ENCODE measurements at places on chromosomes 5 and 9.
A peak's percentile ranks its signal among the peaks of the same experiment; 100 is the strongest.

GRCh38 chr9:109815366-109815947 lies 35.5 kb downstream of the PALM2AKAP2 start:
- DNase-seq: peak; percentile 37

DNA sequence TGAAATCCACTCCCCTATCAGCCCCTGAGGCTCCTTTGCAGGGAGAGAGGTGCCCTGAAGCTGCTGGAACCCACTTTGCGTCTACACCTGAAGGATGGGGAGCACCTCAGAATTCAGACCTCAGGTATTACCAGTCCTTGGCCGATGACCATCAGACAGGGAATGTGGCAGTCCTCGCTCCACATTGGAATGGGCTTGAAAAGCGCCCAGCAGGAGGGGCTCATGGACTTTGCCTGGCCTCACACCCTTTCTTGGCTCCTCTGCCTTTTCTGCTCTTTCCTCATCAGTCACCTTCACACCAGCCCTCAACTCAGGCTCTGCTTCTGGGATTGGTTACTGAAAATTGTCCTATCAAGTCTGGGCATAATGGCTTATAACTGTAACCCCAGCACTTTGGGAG lies 83.9 kb downstream of the BARX1 start:
- no peak for DNase-seq

DNA sequence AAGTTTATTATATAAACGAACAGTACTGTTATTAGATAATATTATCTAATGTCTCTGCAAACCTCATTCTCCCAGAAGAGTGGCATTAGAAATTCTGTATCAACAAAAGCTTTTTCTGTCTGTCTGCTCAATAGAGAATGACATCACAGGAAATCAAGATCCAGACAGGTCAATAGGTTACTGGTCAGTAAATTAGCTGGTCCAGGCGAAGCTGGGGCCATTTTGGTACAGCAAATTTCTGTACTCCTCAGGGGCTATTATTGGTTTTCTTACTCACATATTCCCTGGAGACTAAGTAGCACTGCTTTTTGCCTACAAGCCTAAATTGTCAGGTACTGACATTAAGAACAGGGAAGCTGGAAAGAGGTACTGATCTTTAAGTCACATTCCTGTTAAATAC lies 80.5 kb downstream of the PLPP1 start:
- no peak for DNase-seq

GRCh38 chr5:3033033-3033755 lies 281.7 kb upstream of the IRX2 start:
- DNase-seq: no peak

GRCh38 chr5:79133121-79133656 lies 21.6 kb downstream of the BHMT start:
- DNase-seq: peak; percentile 13

- DNase-seq: no peak
Observed at GRCh38 chr5:95132096-95132495, 152.8 kb downstream of the MCTP1 start.

DNA sequence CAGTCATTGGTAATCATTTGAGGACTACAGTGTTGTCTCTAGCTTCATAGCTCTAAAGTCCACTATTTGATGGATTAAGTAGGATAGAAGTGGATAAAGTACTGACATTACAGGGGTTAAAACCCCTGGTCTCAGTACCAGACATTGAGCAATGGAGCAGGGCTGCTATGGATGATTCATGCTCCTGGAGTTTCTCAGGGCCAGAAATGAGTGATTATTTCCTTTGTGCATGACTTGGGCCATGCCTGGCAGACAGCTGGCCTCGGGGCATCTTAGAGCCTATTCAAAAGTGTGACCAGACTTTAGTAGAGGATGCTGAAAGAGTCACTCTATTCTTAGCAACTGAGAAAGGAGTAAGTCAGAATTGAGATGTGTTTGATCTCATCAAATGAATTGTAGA lies 350.7 kb upstream of the TLE4 start:
- DNase-seq: peak; percentile 87

- no peak for DNase-seq
Observed at GRCh38 chr9:81964218-81965171, 21.2 kb downstream of the SPATA31D3 start.

DNA sequence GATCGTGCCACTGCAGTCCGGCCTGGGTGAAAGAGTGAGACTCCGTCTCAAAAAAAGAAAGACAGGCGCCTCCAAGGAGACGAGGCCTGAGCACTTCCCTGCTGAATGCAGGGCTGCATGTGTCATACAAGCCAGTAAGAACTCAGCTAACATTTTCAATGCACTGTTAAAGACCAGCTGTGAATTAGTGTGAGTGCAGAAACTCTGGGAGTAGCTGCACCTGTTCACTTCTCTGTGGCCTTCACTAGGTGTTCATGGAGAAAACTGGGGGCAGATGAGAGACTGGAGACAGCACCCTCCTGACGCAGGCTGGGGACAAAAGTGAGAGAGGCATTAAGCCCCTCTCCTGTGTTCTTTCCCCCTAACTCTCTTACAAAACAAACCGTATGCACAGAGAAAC lies 41.8 kb downstream of the FBXO10 start:
- DNase-seq: no peak

- no peak for DNase-seq
Observed at GRCh38 chr5:120473332-120473731, 9.2 kb downstream of the PRR16 start.

GRCh38 chr9:116576386-116576785 lies 110.7 kb upstream of the TRIM32 start:
- DNase-seq: no peak

DNA sequence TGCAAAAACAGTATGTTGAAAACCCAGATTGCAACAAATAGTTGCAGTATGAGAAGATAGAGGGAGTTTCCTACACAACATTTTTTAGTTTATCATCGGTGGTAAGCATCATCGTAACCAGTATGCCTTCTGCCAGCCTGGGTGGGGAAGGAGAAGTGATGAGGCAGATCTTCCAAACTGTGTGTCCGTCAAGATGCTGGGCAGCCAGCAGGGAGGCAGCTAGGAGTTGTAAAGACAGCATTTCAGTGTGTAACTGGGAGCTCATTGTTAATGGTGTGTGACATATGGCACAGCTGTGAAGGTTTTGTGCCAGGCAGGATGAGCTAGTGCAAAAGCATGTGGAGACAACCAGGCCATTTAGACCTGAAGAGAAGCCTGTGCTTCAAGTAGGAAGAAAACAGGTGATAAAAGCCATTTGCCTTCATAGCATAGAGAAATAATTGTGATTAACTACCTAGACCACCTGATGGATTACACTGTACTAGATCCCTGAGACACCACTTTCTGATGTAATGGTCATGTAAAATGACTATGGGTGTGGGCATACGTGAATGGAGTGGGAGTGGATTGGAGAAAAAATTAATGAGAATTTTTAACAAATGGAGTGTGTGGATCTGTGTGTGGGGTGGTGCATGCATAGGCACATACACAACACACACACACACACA lies 347.0 kb upstream of the ADAMTSL1 start:
- no peak for DNase-seq

- no peak for DNase-seq
Observed at GRCh38 chr9:77756449-77756848, 108.3 kb upstream of the GNA14 start.

- DNase-seq: no peak
Observed at GRCh38 chr5:115738830-115739229, 77.6 kb downstream of the CDO1 start.

DNA sequence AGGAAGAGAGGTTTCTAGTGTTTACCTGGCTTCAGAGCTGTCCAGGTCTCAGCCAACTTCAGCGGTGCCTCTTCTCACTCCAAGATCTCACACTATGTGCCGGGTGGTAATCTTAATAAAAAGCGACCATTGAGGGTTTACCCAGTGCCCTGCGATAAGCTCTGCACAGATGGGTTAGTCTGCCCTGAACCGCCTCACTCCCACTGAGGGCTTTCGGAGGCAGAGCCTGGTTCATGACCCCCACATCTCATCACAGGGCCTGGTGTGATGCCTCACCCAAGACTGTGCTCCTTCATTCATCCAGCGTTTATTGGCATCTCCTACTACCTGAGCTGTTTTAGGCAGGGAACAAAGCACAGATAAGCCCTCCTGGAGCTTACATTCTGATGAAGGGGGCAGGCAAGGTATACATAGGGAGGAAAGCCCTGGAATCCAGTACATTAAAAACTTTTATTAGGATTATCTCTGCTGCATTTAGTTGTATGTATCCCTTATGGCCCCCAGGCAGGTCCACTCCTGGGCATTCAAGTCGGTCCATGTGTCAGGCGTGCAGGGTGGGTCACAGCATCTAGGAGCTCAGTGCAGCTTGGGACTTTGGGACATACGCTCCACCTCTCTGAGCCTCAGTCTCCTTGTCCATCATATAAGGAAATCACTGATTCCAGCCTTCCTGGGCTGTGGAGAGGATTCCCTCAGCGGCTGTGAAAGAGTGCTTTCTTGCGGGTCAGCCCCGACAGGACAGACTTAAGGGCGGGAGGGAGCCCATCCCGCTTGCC lies 613 bp upstream of the COL15A1 start:
- DNase-seq: no peak

DNA sequence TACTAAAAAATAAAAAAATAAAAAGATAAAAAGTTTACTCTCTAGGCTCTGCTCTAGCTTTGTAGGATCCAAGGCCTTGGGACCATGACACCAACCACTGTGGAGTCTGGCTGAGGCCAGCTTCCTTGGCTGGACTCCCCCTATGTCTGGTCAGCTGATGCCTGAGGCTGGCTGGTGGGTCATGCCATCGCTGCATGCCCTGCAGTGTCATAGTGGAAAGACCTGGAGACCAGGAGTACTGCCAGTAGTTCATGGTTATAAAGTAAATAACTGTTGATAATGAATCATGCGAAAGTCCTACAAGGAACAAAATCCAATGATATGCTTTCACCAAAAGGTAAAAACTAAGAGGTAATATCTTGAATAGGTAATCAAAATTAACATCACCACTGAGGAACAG lies 43.2 kb downstream of the GARNL3 start:
- DNase-seq: no peak

GRCh38 chr5:40141896-40142295 lies 537.8 kb upstream of the PTGER4 start:
- no peak for DNase-seq

GRCh38 chr5:113053511-113053995 lies 77.0 kb downstream of the DCP2 start:
- no peak for DNase-seq

GRCh38 chr5:172624083-172624995 lies 16.7 kb upstream of the NEURL1B start:
- no peak for DNase-seq

GRCh38 chr9:137705906-137706305 lies 87.1 kb downstream of the EHMT1 start:
- no peak for DNase-seq

- DNase-seq: no peak
Observed at GRCh38 chr9:120893611-120894307, 16.8 kb upstream of the PHF19 start.

GRCh38 chr9:98909935-98910334 lies 33.8 kb upstream of the COL15A1 start:
- DNase-seq: no peak

DNA sequence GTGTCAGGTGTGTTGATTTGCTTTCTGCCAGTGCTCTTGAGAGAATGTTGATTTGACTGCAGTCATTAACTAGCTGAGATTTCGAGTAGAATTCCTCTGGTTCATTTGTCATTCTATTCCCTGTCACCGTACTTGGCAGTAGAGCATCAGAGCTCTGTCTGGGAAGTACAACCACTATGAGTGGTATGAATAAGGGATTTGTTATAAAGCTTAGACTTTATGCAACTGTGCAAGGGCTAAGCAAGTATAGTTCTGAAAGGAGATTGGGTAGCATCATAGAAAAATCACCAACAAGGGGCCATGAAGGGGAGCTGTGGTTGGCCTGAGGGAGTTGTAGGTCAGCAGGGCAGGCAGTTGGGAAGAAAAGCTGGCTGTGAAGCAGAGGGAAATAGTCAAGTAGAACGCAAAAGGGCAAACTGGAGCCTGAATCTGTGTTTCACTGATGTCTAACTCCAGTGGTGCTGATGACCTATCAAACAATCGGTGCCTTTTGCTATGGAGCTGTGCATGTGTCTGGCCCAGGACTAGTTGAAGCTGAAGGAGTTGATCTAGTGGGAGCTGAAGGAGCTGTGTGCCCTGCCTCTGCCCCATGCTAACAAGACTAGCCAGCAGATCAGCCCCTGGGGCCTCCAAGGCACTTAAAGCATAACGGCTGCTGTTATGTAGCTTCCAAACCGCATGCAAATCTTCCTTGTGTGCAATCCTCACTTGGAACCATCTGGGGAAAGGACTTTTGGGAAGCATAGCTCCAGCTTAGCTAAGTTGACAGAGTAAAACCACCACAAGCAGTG lies 110.0 kb downstream of the SLC28A3 start:
- DNase-seq: no peak

- DNase-seq: peak; percentile 45
Observed at GRCh38 chr9:38066914-38067858, 1.8 kb downstream of the SHB start.

DNA sequence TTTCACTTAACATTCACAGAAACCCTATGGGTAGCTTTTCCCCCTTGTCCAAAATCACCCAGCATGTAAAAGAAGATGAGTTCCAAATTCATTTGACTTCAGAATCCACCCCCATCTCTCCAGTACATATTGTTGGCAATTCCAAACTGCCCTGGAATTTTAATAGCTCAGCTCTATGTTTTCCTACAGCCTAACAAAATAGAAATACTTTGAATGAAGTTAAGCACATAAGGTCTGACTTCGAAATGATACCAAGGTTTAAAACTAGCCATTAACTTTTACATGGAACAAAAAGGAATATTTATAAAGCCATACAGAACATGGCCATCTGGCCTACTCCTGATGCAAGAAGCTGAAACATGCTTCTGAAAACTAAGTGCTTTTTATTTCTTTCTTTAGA lies 634.3 kb downstream of the PDE4D start:
- no peak for DNase-seq

- DNase-seq: peak; percentile 60
Observed at GRCh38 chr9:126614455-126615244, 922 bp downstream of the LMX1B start.

DNA sequence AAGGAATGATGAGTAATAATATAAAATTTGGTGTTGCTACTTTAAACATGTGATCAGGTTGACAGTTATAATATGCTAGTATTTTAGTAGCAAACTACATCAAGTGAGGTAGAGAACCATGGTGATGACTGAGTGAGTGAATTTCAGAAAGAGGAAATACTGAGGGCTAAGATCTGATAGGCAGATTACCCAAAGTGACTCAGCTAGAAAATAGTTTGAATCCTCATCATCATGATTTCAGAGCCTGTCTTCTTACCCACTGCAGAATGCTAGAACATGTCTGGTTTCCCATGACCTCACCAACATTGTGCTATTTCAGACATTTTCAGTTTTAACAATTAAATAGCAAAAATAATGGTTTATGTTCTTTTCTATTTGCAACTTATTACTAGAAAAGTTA lies 602.1 kb downstream of the TAF11L14 start:
- peak; percentile 79 for DNase-seq

GRCh38 chr5:78597974-78598371 lies 50.6 kb downstream of the LHFPL2 start:
- DNase-seq: peak; percentile 73

- no peak for DNase-seq
Observed at GRCh38 chr5:5235685-5236084, 95.6 kb downstream of the ADAMTS16 start.

Data from mammary epithelial cell (primary cell).